ENCODE measurements at places on chromosomes 2 and 18.

DNA sequence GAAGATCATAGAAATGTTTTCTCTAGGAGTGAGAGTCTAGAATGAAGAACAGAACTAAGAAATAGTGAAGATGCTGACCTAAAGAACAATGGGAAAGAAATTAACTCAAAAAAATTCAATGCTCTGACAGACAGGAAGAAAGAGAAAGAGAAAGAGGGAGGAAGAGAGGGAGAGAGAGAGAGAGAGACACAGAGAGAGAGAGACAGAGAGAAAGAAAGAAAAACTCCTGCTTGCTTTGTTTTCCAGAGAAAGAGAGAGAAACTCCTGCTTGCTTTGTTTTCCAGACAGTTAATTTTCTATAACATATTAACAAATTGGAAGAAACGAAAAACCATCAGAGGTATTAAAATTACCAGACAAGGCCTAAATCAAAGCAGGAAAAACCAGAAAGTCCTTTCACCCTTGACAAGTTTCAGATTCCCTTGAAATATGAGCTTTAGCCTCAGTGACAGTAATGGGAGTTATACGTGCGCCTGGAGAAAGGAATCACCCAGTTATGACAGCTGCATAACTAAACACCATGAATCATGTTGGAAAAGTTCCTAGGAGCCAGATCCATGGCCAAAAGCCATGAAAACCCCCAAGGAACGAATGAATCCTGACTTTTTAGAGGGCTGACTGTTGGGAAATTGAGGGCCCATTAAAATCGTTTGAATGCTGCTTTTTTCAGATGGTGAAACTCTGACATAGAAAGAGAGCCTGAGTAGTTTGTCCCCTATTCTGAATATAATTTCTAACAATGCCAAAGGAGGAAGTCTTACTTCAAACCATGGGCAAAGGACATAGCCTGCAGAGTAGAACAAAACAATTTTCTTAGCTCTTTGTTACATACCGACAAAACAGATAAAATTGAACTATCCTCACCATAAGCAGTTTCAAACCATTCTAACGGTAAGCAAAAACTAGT is 228.6 kb upstream of the CHST9 start:
- DNase-seq = peak; percentile 67

DNA sequence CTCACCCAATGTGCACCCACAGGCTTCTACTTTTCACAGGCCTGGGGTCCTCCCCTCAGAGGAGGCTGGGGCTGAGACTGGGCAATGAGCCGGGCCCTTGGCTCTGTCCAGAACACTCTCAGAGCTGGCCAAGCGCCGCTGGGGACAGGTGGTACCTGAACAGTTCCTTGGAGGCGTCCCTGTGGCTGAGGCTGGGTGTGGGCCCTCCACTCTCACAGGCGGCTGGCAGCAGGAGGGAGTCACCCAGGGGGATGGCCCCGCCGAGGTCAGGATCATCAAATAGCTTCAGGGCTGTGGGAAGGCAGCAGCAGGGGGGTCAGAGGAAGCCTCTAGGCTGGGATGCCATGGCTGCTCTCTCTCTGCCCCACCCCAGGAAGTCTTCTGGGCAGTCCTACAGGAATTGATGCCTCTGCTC is 27.1 kb downstream of the HS1BP3 start:
- no peak for DNase-seq

- DNase-seq = no peak
Measured at GRCh38 chr18:75309564-75309963, 99.0 kb downstream of the TSHZ1 start.

DNA sequence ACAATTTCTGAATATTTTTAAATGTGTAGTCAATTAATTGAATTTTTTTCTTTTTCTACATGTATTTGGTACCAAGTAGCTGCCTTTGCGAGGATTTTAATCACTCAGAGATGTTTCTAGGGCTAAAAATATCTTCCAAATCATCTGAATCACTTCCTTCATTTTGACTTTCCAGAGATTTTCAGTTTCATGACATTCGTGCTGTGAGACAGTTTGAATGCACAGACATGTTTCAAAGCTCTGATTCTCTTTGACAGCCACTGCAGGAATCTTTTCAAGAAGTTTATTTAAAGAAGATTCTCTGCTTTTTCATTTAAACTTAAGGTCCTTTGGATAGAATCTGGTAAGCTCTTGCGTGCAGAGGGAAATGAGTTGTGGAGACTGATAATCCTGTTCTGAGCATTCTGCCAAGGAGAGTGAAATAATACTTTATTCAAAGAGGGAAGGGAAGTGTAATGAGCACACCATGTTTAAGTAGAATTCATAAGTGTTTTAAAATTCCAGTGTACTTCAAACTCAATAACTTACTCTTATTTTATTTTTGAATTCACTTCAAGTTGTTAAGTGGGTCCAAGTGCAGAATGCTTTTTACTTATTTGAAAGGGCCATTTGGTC is 9.7 kb downstream of the CYBRD1 start:
- DNase-seq = peak; percentile 7

GRCh38 chr18:75122334-75122958 is 86.5 kb downstream of the PTGR3 start:
- DNase-seq = no peak

Measured in astrocyte of the hippocampus (primary cell).